ENCODE measurements at places on chromosomes 4 and X. TPM values are rescaled to one million over a fixed set of nuclear protein-coding genes. Genes with fewer than 3 reads are reported as not detected.

DNA sequence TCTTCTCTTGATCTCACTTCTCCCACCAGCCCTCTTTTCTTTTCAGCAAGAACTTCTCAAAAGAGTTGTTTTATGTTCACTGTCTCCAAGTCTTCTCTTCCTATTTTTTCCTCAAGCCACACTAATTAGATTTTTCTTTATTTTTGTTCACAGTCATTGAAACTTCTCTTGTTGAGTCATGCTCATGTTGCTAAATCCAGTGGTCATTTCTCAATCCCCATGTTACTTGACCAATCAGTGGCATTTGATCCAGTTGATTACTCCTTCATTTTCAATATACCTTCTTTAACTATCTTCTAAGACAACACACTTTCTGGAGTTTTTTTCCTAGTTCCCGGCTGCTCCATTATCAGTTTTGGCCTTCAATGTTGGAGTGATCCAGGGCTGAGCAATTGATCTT, 103.1 kb upstream of the LSM6 start:
- DNase-seq, result no peak

GRCh38 chr4:176799653-176800052, 6.9 kb upstream of the VEGFC start:
- DNase-seq, result no peak

DNA sequence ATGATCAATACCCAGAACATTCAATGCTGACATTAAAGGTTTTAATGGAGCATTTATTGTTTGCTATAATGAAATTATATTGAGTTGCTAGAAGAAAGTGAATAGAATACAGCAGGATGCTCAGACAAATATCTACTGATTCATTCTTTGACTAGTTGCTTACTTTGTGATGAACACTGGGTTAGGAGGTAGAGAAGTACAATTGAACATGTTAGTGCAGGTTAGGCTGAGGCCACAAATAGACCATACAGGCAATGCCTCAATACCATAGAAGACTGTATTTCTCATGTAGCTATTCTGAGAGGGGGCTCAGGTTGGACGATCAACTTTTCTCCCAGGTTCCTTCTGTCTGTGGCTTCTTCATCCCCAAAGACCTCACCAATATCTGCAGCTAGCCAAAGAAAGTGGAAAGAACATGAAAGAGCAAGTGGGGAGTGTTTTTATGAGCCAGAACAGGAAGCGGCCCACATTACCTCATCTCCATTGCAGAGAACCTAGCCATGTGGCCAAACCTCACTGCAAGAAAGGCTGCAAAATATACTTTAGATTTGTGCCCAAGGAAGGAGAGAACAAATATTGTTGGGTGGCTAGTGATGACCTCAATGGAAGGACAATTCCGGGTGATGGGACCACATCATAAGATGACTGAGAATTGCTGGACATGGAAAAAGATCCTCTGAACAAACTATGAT, 180.3 kb upstream of the GATB start:
- DNase-seq, result no peak

DNA sequence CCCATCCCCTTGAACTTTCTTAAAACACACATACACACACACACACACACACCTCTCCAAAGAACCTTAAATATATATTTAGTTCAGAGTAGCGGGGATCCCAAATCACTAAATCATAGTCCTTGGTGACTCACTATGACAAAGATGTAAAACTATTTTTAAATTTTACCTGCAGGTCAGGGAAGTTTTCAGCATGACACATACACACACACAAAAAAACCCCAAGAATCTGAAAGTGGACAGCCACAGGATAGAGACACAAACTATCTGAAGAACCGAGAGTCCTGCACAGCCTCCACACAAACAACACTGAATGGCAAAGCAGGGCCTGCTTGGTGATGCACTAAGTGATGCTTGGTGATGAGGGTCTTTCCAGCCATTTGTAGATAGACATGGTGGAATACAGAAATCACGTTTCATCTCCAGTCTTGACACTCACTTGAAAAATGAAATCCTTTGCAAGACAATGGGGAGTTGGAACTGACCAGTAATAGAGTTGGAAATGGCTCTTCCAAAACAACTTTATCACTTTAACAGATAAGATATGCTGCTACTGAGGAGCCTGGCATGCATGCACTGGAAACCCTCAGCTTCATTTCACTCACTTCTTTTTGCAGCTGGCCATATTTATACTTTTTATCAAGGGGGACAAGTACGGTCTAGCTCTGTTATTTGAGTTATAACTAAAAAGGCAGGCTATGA, 307.3 kb downstream of the RAPGEF2 start:
- DNase-seq, result no peak

GRCh38 chr4:25756503-25756902, 100.9 kb downstream of the SLC34A2 start:
- no peak for DNase-seq

DNA sequence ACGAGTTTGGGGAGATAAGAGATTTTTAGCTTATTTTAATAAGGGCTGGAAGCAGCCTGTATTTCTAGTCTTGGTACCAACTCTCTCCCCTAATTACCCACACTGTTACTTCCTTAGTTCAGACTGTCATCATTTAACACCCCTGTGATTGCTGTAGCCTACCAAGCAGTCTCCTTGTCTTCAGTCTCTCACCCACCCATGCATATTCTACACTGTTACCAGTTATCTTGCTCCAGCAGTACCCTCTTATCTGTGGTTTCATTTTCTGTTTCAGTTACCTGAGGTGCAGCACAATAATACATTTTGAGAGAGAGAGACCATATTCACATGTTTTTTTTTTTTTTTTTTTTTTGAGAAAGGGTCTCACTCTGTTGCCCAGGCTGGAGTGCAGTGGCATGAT, 80.2 kb downstream of the DIAPH2 start:
- no peak for DNase-seq

Gene PAK3
- total RNA-seq, result 6.9 TPM

Gene SOWAHD
- 0.26 TPM for total RNA-seq

Gene DMD
- total RNA-seq, result 257 TPM

Gene F8A3
- 1.6 TPM for total RNA-seq

Gene MAPK10
- 247 TPM for total RNA-seq

Gene CCSER1
- 88.0 TPM for total RNA-seq

All from urinary bladder (tissue), 4 donors.